ENCODE measurements at places on chromosomes 16 and 17.

GRCh38 chr17:48177816-48178215 is 70.2 kb downstream of the SNX11 start:
- DNase-seq: no peak

GRCh38 chr16:65185241-65185778 is 63.4 kb upstream of the CDH11 start:
- DNase-seq: no peak

DNA sequence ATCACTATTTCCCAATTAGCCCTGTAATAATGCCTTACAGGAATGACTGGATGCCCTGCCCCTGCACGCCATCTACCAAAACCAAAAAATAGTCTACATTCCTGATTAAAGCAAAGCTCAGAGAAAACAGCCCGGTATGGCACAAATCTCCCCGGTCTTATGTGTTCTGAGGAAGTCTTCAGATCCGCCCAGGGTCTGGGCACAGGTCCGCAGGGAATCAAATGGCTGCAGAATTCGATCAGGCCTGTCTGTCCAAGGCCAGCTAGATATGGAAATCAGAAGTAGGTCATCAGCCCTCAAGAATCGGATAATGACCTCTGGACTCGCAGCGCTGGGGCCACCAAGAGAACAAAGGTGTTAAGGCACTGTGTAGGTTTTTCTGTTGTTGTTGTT is 171.0 kb downstream of the ZFHX3 start:
- no peak for DNase-seq

GRCh38 chr17:17370711-17371110 is 67.5 kb downstream of the NT5M start:
- DNase-seq: no peak

GRCh38 chr17:56866496-56866895 is 32.5 kb downstream of the DGKE start:
- DNase-seq: no peak

GRCh38 chr17:47935961-47936360 is 5.4 kb upstream of the PNPO start:
- DNase-seq: no peak

DNA sequence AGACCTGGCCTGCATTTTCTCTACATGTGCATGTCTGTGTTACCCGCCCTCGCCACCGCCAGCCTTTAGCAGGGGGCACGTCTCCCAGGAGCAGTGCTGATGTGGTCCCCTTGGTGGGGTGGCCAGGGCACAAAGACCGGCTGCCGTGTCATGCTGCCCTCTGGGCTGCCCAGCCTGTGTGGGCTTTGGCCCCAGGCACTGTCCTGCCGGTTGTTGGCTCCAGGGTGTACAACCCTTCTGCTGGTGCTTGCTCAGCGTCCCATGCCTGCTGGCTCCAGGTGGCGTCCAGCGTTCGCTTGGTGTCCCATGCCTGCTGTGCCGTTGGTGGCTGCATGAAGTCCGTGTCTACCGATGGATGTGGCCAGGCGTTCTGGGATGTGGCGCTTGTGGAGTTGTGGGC is 4.1 kb downstream of the BAIAP2 start:
- no peak for DNase-seq

DNA sequence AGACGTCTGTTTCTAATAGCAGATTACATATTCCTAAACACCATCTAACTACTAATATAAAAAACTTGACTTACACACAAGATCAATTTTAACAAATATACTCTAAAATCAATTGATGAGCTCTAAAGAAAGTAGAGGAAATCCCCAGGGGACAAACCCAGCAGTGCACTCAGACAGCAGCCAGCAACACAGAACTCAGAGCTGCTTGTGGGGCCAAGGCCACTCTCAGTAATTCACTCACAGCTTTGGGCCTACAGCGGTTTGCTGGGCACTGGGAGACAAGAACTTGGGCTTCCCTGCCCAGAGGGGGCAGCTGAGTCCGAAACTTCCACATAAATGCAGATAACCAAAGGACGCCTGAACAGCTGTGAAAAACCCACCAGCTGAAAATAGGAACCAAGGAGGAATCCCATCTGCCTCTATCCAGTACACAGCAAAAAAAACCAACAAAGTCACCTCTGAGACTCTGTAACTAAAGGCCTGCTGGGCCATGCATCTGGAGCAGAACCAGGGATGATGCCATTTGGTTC is 21.4 kb downstream of the NPLOC4 start:
- DNase-seq: no peak

DNA sequence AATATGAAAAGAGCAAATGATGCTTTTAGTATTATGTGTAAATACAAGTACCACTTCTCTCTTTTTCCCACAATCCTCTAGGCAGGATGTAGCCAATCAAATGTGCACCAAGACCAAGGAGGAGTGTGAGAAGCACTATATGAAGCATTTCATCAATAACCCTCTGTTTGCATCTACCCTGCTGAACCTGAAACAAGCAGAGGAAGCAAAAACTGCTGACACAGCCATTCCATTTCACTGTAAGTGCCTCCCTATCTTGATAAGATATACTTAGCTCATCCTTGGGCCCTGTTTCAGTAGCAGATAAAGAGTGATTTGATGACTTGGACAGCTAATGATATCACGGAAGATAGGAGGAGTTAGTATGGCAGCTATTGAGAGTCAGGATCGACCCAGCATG is 33.7 kb downstream of the TADA2A start:
- no peak for DNase-seq

DNA sequence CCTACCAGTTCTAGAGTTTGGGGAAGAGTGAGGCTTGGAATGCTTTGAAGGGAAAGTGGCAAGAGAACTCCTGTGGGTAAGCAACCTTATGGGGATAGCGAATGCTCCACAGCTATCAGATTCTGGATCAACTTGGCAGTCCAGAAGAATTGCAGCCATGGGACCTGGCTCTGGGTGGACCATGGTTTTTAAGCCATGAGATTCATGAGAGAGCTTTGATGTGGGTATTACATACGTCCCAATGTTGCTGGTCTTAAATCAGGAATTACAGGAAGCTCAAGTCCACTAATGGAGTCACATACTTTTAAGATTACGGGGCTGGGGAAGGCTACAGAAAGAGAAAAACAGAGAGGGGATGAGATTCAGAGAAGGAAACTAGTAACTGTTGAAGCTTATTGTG is 142.5 kb upstream of the ELAC2 start:
- no peak for DNase-seq

- DNase-seq: no peak
These were observed 6.1 kb upstream of the SMIM5 start for GRCh38 chr17:75627094-75627493.

Data from stimulated activated CD4-positive, alpha-beta T cell treated with anti-CD3 and anti-CD28 coated beads, TNF-alpha, amount 100 ng/mL, for 4 hours (primary cell).